Fibroblast of upper back skin (primary cell): ENCODE measurements at places on chromosomes 16 and 17.

GRCh38 chr17:57580055-57580739, 164.9 kb downstream of the CCDC182 start:
- DNase-seq: no peak

DNA sequence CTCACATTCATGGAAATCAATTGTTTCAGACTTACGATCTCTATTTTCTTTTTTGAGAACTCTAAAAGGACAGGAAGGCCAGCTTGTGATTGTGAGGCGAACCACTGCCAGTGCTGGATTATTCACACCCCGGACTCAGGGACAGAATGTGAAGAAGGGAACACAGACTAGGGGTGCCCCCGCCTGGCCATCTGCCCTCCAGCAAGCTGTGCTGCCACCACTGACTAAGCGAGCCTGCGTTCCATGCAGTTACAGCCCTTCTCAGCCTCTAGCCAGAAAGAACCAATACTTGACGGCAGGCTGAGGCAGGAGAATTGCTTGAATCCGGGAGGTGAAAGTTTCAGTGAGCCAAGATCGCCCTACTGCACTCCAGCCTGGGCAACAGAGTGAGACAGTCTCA, 2.8 kb downstream of the HAGH start:
- peak; percentile 14 for DNase-seq

DNA sequence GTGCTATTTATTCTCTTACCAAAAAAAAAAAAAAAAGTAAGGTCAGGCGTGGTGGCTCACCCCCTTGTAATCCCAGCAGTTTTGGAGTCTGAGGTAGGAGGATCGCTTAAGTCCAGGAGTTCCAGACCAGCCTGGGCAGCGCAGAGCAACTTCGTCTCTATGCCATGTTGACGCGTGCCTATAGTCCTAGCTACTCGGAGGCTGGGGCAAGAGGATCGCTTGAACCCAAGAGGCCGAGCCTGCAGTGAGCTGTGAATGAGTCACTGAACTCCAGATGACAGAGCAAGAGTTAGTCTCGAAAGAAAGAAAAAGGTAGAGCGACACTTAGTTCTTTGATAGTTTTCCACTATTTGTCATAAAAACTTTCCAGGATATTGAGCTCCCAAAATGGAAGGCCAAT, 1.4 kb upstream of the TENT4B start:
- DNase-seq: no peak

DNA sequence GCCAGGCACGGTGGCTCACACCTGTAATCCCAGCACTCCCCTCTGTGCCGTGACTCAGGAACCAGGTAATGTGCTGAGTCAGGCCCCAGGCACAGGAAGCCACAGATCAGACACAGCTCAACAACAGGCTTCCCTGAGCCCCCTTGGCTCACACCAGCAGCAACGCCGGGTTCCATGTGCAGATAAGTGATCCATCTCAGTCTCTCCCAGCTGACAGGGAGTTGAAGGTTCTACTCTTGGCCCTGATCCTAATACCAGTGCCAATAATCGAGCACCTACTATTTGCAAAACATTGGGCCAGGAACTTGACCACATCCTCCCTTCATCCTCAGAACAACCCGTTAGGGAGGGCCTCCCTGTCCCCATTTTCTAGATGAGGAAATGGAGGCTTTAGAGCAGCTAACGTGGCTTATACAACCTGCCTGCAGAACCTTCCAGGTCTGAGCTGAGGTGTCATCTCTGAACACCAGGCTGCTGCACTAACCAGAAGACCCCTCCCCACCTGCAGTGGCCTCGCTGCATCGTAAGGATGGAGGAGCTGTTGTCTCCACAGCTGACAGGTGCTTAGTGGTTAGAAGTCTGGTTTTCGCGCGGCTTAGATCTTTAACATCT, 64.8 kb upstream of the AMZ2 start:
- DNase-seq: no peak

GRCh38 chr17:81833921-81834830, 674 bp downstream of the PPP1R27 start:
- DNase-seq: no peak

- DNase-seq: no peak
These were observed 2.3 kb upstream of the TMEM170A start for GRCh38 chr16:75466760-75467159.

DNA sequence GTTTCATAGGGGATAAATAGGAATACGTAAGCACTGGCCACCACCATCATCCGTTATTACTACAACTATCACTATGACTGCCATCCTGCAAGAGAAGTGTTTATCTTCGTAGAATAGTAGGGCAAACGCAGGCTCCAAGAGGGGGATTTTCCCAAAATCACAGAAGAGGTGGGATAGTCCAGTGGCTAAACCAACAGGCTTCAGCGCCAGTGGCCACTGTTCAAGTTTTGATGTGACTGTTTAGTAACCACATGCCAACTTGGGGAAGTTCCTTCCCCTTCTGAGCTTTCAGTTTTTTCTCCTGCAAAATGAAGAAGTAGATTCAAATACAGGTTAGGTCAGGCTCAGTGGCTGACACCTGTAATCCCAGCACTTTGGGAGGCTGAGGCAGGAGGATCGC, 60.7 kb upstream of the GRIN2A start:
- no peak for DNase-seq

GRCh38 chr16:87684106-87684677, 81.6 kb downstream of the KLHDC4 start:
- no peak for DNase-seq

DNA sequence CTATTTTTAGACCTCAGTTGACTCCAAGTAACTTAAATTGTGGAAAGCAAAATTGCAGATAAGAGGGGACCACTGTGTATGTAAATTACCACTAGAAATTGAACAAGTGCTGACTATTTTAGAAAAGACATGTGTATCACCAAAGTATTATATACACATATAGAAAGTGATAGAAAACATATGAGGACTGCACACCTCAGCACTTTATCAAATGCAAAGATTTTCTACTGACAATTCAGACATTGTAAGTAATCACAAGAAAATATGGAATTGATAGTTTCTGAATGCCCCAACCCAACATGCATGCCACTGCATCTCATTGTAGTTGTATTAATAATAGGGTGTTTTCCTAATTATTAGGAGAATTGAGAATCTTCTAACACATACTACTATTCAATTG, 536.5 kb downstream of the CDH11 start:
- DNase-seq: no peak

DNA sequence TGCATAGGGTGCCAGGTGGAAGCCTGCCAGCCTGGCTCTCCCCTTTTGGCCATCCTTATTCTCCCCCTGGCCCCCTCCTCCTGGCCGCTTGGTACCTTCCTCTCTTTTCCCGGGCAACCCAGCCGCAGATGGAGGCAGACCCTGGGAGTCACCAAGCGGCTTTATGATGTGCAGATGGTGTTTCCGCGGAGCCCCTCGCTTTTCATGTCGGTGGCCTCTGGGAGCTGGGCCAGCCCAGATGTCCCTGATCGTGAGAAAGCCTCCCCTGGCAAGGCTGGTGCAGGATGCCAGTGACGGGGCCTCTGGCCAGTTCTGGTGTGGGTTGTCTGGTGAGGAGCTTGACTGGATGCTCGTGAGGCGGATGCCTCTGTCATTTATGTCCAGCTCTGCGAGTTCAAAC, 18.0 kb upstream of the BRD7 start:
- no peak for DNase-seq

DNA sequence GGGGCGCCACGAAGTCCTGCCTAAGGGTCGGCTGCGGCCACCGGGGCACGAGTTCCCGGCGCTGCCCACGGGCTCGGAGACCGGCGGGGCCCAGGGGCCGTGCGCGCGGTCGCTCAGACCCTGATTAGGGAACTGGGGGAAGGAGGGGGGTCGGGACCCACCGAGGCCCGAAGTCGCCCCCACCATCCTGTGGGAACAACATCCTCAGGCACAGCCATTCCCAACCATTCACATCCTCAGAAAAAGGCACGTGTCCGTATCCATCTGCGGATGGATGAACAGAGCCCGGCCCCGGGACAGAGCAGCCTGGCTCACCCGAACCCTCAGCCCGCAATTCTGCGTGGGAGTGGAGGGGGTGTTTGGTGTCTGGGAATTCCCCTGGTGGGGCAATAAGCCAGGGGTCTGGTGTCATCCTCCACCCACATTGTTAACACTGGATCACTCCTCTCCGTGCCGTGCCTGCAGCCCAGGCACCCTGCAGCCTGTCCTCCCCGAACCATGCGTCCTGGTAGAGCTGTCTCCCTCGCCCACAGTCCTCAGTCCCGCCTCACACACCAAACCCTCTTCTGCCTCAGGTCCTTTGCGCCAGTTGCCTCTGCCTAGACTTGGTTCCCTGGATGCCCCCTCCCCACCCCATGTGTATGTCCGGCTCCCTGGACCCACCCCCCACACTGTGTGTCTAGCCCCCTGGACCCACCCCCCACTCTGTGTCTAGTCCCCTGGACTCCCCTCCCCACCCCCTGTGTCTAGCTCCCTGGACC, 789 bp upstream of the CCDC57 start:
- DNase-seq: peak; percentile 74

GRCh38 chr16:17451843-17452242, 18.9 kb downstream of the XYLT1 start:
- DNase-seq: no peak

GRCh38 chr17:78588258-78589030, 11.2 kb upstream of the DNAH17 start:
- no peak for DNase-seq

DNA sequence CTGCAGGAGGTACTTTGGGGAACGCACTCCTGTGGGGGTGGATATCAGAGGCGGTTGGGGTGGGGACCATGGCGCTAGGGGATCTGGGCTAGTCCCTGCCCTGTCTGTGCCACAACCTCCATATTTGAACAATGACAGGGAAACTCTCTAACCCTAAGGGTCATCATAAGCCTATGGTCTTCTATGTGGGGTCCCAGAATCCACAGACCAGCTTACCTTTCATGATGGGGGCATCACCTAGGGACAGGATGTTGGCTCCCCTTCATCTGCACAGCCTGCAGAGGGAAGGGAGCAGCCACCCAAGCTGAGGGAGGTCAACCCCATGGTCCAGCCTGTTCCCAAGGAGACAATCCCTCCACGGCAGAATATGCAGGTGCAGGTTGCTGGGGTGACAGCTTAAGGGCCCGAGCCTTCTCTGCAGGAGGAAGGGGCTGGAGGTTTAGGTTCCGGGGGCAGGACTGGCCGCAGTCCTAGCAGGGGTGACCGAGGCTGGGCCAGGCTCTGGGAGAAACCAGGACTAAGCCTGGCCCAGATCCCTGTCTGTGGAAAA, 1.7 kb downstream of the ORAI3 start:
- no peak for DNase-seq

- peak; percentile 24 for DNase-seq
These were observed 660.5 kb downstream of the KCNJ2 start for GRCh38 chr17:70829876-70830275.

DNA sequence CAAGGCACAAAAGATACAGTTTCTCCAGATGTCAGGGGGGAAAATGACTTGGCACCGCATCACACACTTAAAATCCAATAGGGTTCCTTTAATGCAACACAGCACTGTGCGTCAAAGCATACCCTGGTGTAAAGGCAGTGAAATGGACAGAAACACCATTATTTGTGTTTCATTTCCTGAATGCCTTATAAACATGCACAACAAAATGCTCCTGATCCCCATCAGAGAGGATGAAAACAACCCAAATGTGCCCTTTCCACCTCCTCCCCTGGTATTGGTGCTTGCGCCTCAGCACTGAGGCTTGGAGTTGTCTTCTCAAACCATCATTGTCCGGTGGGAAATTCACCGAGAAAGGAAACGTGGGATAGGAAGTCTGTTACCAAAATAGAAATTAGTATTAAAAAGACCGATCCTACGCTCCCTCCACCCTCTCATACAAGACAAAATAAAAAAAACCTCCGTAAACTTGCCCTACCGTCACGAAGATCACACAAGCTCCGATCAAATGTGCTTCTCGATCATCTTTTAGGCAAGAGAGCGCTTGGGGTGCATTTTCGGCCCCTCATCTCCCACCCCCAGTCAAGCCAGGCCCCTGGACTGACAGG, 722 bp downstream of the CDC27 start:
- DNase-seq: peak; percentile 53

DNA sequence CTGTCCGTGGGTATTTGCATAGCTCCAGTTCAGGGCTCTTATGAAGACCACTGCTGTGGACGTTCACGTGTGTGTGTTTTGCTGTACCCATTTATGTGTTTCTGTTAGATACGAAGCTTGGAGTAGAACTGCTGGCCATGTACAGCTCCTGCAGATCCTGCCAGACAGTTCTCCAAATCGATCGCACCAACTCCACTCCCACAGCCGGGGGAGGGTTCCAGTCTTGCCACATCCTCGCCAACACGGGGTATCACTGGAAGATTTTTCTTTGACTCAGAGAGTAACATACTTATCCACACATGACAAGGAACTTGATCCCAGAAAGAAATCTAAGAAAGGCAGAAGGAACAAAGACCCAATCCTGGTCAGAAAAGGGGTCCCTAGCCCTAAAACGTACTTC, 37.4 kb downstream of the TMEM186 start:
- DNase-seq: no peak

DNA sequence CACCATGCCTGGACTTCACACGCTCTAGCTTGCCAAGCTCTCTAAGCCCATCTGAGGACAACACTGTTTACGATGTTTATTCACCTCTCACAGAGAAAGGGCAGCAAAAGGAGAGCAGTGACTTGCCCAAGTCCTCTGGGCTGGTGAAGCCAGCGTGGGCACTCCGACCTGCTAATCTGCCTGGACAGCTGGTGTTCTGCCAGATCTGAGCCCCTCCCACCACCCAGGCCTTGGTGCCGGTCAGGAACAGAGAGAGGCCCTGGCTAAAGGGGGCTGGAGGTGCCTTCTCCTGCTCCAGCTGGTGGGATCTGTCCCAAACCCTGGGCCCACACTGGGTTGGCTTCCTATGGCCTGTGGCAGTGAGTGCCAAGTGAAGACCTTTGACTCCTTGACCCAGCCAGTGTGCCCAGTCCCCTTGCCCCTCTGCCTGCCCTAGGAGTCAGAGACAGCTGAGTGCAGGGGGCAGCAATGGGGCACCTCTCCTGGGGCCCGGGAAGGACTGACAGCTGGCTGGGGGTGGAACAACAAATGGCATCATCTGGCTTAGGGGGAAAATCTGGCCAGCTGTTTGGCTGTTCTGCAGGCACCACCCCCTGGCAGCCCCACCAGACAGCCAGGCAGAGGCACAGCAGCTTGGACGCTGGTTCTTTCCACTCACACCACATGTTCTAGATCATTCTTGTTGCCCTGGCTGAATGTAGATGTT, 1.8 kb upstream of the SLC4A1 start:
- no peak for DNase-seq

DNA sequence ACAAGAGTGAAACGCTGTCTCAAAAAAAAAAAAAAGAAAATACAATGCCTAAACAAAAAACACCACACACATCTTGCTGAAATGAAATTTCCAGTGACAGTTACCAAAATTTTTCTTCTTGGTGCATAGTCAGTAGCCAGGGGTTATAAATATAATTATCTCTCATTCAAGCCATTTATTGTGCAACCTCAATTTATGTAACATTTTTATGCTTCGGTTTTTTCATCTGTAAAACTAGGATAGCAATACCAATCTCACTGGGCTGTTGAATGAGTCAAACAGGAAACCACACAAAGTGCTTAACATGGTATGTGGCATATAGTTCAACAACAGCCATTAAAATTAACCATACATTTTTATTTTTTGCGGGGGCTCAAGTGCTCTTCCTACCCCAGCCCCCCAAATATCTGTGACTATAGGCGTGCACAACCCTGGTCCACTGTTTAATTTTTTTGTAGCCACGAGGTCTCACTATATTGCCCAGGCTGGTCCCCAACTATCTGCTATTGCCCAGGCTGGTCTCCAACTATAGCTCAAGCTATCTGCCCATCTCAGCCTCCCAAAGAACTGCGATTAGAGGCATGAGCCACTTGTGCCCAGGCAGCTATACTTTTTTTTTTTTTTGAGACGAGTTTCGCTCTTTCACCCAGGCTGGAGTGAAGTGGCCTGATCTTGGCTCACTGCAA, 2.6 kb downstream of the COG4 start:
- DNase-seq: peak; percentile 68
